ENCODE measurements at places on chromosomes 12 and 14.

GRCh38 chr12:106527356-106527755 is 55.4 kb upstream of the RFX4 start:
- DNase-seq: no peak

DNA sequence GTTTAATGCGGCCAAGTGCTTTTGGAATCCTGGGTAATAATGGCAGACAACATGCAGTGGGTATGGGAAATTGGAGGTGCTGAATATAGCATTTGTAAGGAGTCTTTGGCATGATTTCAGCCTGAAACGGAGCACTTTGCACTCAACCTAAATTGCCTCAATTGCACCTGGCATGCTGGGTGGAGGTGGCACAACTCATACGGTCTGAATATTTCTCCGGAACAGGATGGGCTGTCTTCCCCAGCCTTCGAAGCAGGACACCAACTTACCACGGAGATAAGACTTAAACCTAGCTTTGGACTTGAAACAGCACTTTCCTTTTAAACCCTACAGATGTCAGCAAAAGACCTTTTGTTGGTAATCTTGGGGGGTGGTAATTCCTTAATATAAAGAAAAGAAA is 153.7 kb upstream of the SRRM4 start:
- DNase-seq: no peak

GRCh38 chr12:111687255-111687654 is 1.4 kb downstream of the ACAD10 start:
- DNase-seq: peak; percentile 7

DNA sequence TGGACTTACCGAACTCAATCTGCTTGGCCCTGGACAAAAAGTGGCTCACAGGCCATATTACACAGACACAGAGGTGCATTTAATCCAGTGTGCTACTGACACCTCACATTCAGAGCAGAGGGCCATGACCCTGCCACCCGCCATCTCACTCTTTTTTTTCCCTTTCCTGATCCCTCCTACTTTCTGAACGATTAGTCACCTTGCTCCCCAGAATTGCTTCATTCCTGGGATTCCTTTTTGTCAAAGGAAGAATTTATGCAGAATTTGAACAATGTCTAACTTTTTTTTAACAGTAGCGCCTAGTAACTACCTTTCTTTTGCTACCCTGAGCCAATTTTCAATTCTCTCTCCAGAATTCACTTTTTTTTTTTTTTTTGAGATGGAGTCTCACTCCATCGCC is 4.6 kb downstream of the PKP2 start:
- no peak for DNase-seq

GRCh38 chr12:20003252-20003651 is 365.1 kb upstream of the PDE3A start:
- DNase-seq: no peak

DNA sequence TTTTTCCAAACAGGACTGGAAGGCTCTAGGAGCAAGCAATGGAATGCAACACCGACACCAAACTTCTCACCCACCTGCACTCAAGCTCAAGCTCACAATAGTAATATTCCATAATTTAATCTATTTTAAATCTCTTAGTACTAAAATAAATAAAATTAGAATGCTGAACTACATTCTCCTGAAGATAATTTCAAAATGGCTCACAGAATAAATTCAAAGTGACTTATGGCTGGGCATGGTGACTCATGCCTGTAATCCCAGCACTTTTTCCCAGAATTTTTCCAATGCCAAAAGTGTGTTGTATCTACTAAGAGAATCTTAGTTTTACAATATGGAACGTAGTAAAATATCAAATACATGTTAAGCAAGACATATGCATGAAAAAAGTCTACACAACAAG is 31.5 kb downstream of the DUSP16 start:
- no peak for DNase-seq

DNA sequence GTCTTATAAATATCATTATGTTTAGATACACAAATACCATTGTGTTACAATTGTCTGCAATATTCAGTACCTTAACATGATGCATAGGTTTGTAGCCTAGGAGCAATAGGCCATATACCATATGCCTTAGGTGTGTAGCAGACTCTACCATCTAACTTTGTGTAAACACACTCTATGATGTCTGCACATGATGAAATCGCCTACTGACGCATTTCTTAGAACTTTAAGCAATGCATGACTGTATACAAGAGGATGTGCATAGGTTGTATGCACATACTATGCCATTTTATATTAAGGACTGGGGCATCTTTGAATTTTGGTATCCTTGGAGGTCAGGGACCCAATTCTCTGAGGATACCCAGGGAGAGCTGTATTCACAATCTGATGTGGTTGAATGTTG is 10.1 kb upstream of the BTG1 start:
- DNase-seq: no peak

GRCh38 chr12:111386885-111387284 is 18.0 kb upstream of the PHETA1 start:
- DNase-seq: no peak

- DNase-seq: no peak
These were observed 13.0 kb downstream of the ATG14 start for GRCh38 chr14:55398679-55399078.

DNA sequence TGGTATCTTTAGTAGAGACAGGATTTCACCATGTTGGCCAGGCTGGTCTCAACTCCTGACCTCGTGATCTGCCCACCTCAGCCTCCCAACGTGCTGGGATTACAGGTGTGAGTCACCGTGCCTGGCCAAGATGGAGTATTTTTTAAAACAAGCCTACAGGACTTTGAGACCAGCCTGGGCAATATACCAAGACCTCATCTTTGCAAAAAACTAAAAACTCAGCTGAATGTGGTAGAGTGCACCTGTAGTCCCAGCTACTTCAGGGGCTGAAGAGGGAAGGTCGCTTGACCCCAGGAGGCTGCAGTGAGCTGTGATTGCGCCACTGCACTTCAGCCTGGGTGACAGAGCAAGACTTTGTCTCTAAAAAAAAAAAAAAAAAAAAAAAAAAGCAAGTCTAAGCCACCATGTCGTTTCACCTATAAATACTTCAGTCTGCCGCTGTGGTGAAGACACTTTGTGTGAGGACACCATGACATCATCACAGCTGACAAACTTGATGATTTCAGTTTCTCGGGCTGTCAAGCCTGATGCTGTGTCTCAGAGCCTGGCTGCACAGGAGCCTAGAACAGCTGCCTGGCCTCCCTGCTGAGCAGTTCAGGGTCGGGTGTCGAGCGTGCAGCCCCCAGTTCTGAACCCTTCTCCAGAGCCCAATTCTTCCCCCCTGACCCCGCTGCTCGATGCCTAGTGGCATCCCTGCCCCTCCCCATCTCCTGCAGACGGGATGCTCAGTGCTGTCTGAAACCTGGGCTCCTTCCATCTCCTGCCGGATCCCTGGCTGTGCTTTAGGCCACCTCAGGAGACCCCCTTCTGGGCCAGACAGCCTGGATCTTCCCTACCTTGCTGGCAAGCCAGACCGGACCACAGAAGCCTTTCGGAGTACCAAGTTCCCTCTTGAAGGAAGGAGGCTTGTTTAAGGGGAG is 119.2 kb upstream of the EVL start:
- DNase-seq: no peak

DNA sequence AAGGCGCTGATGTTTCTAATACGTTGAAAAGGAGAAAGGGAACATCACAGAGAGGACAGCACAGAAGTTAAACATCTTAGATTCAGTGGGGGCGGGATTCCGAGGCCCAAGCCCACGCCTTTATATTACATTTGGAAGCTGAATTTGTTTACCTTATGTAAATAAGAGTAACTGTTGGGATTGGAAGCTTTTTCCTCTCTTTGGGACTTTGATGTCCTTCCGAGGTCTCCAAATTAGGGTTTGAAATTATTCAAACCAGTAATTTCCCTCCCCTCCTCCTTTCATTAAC is 6.4 kb downstream of the FOXA1 start:
- no peak for DNase-seq

GRCh38 chr14:89607453-89607852 is 190.4 kb upstream of the FOXN3 start:
- no peak for DNase-seq

- DNase-seq: no peak
These were observed 86.5 kb upstream of the CEP83 start for GRCh38 chr12:94545935-94546771.

GRCh38 chr14:88868558-88869159 is 44.2 kb downstream of the TTC8 start:
- no peak for DNase-seq

DNA sequence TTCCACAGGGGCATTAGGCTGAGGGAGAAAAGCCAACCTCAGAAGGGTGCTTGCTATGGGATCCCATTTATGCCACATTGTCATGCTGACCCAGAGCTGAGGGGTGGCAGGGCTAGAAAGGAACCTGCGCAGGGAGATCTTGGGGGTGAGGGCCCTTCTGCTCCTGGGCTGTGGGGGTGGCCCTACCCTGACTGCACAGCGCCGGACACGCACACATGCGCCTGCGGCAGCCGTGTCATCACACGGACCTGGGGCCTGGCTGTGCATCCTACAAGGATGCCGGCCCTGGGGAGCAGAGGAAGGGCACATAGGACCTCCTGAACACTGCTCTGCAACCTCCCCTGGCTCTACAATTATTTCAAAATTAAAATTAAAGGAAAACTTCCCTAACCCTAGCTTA is 6.9 kb downstream of the CDCA4 start:
- no peak for DNase-seq

DNA sequence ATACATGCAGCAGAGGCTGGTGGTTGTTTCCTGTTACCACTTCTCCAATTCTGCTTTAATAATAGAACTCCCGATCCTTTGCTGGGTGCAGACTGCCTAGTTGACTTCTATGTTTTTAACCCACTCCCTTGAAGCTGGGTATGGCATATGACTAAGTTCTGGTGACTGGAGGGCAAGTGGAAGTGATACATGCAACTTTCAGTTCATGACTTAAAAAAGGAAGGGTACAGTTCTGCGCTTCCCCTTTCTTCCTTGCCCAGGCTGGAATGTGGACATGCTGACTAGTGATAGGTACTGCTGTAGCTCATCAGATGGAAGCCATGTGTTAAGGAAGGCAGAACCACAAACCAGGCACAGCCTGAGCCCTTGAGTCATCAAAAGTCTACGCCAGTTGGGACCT is 2.4 kb upstream of the A2M start:
- peak; percentile 8 for DNase-seq

- DNase-seq: no peak
These were observed 473.0 kb downstream of the PCNX1 start for GRCh38 chr14:71380271-71380670.

DNA sequence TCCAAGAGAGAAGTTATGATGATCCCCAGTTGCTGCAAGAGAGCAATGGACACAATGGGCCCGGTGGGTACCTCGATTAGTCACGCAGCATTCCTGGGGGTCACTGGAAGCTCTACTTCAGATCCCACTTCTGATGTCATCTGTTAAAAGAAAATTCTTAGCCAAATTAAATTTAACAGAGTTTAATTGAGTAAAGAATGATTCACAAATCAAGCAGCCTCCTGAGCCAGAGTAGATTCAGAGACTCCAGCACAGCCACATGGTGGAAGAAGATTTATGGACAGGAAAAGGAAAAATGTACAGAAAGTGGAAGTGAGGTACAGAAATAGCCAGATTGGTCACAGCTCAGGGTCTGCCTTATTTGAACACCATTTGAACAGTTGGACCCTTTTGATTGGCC is 107.5 kb downstream of the SPTSSA start:
- DNase-seq: no peak

DNA sequence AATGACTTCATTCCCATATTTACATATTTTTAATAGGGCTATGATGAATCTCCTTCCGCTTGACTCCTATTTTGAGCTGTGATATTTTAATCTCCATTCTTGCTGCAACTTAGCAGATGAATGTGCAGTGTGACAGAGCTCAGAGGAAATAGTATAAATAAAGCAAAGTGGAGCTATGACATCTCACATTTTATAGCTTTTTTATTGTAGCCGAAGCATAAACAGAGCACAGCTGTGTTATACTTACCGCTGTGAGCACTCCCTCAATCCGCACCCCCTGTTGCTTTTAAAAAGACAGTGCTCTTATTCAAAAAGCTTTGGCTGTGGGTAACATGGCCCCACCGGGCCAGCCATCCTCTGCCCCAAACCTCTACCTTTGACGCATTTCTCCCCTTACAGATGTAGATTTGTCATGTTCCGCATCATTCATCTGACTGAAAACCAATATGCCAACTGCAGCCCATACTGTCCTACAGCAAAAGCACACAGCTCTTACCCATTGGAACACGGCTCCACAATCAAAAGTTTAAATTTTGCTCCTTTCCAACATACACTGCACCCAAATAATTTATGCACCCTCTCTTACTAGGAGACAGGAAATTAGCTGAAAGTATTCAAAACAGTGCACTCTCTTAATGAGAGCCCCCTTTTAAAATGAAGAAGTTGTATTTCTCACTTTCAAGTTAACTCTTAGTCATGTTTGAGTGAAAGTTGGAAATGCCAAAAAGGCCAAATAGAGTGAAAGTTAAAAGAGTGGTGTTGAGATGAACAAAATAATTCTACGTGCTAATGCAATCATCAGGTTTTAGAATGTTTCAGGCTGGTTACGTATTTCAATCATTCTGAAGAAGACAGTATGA is 429.3 kb upstream of the SOX5 start:
- no peak for DNase-seq

DNA sequence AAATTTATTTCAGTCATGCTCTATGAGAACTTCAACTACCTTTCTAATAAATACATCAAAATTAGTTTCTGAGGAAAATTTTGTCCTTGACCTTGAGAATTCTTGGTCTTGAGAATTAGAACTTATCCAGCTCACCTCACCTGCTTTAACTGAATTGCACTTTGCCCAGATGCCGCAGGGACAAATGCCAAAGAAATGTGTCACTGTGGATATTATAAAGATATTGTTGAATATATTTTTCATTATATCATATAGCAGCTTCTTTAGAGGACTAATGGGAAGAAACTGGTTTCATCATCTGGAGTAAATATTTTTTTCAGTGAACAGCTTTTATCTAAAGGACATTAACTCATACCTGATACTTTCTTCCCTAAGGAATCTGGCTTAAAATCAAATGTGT is 54.1 kb downstream of the LRP6 start:
- DNase-seq: no peak

- DNase-seq: no peak
These were observed 18.8 kb downstream of the CLMN start for GRCh38 chr14:95300697-95301526.

- no peak for DNase-seq
These were observed 1905.4 kb upstream of the FLRT2 start for GRCh38 chr14:83624541-83624940.

- no peak for DNase-seq
These were observed 329.4 kb upstream of the TBX3 start for GRCh38 chr12:115013236-115013981.

- no peak for DNase-seq
These were observed 12.4 kb upstream of the ETFBKMT start for GRCh38 chr12:31647086-31647491.

- DNase-seq: no peak
These were observed 146.4 kb upstream of the FKBP4 start for GRCh38 chr12:2648406-2648805.

Measured in stimulated activated naive CD8-positive, alpha-beta T cell treated with anti-CD3 and anti-CD28 coated beads, Interleukin-15, Interleukin-2, amounts not matched to agents 100 U/mL and 50 U/mL, for 24 hours (primary cell).